GM13976 (cell line): ENCODE measurements at places on chromosomes 12 and 14.

DNA sequence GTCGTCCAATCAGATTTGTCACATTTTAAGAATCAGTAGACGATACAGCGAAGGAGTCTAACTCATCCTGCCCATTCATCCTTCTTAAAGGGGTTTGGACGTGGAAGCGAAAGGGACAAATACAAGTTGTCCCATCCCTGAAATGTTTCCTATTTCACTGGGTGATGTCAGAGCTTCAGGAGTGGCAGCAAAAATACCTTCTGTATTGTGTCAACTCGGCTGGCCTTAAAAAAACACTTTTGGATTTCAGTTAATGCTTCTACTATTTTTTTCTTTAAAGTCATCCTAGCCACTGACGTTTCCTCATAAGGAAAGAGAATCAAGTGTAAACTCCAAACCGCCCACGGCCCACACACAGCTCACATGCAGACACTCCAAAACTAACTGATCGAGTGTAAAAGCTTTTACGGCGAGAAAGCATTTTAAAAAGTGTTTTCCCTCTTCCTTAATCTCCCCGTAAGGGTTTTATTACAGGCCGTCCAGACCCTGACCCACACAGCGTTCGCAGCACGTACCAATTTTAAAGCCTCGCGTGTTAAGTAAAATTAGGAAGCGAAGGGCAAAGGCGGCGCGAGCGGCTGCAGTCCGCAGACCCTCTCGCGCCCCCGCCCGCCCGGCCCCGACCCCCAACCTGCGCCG is 593 bp downstream of the CFL2 start:
- DNase-seq, result peak; percentile 39

- no peak for DNase-seq
Measured at GRCh38 chr12:75909714-75910656, 121.6 kb downstream of the PHLDA1 start.

GRCh38 chr12:44379831-44380230 is 496.3 kb downstream of the NELL2 start:
- DNase-seq, result no peak

DNA sequence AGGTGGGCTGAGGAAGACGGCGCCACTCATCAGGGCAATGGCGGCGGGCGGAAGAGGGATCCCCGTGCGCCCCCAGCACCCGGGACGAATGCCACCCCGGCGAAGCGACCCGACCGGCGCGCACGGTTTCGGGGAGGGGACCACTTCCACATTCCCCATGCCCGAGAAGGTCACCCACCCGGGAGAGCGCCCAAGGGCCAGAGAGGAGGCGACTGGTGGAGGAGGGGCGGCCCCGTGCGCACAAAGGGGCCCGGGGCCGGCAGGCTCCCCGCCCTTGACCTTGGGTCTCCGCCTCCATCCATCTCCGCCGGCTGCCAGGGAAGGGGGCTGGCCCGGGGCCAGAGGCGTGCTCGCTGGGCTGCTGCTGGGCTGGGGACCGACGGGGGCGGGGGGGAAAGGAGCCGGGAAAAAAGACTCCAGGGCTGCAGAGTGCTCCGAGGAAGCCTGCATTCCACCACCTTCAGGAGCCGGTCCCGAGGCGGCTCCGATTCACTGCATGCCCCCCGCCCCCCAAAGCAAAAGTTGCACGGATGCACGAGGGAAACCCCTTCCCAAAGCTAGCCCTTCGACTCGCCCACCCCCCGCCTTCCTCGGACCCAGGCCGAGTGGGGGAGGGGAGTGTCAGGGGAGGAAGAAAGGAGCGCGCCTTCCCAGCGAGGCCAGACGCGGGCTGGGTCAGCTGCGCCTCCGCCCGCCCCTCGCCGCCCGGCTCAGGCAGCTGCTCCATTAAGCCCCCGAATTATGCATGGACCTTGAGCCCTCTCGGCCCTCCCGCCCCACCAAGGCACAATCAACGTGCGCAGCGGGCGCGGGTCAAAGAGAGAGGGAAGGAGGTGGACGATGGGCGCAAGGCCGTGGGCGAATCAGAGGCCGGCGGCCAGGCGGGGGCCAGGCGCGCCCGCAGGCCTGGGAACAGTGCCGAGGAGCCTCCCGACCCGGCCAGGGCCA is 26.2 kb downstream of the BCL11B start:
- DNase-seq, result no peak

DNA sequence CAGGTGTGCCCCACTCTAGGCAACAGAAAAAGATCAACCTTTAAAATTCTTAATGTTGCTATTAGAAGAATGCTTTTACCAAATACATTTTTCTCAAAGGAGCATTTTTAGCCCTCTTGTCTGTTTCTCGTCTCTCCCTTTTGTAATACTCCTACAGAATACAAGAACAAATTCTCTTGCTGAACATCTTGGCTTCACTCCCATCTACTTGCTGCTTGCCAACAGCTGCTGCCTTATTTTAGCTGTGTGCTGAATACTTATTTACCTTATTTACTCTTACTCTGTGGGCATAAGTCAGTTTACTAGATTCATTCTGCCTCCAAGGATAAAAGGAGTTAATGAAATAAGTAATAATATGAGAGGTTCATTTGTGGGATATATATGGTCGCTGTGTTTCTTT is 70.8 kb downstream of the POLR3B start:
- no peak for DNase-seq

GRCh38 chr12:47409310-47409987 is 296.4 kb downstream of the RPAP3 start:
- no peak for DNase-seq

GRCh38 chr12:104536841-104537240 is 80.1 kb downstream of the CHST11 start:
- no peak for DNase-seq

DNA sequence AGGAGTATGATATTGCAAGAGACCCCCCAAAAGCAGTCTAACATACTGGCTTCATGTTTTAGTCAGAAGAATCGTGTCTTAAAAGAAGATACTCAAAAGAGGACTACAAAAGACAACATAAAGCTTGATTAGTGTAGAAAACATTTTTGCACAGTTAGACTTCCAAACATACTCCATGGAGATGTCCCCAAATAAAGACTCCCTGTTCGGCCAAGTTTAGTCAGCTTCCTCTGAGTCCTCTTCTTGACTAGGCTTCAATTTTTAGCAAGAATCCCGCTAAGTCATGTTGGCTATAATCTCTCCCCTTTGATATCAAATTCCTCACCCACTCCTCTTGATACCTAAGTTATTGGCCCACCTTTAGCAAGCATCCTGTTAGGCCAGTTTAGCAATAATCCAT is 298.0 kb downstream of the RMST start:
- DNase-seq, result no peak

DNA sequence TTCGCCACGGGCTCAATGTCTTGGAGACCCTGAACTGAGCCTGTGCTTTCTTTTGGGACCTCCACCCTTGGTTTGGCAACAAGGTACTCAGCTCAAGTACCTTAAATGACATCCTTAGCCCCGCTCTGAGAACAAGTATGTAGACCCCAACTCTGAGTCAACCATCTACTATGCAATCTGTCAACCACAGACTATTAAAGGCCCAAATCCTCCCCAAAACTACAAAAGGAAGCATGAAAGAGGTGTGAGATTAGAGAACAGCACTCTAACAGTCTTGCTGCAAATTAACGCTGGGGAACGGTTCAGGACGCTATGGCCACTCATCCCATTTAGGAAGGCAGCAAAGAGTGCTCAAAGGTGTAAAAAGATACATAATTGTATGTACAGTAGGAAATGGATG is 52.1 kb downstream of the CCDC88C start:
- DNase-seq, result no peak

DNA sequence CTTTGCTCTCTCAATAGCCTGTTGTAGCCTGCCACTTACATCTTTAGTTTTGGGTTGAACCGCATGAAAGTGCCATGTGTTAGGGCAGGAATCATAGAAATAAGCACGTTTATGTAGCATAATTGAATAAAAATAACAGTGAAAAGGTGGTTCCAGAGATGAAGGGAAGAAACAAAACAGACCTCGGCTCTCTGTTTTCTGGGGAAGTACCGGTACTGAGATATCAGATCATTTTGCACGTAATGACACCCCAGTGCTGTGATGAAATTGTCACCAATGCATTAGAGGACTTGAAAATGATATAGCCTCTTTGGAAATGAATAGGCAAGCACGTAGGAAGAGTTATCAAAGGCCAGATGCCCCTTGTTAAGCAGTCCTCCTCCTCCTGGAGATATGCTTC is 42.5 kb upstream of the DLK1 start:
- DNase-seq, result no peak

- DNase-seq, result no peak
Measured at GRCh38 chr12:92226071-92226661, 80.5 kb upstream of the BTG1 start.

GRCh38 chr12:25906651-25907340 is 51.7 kb upstream of the RASSF8 start:
- DNase-seq, result no peak

- peak; percentile 46 for DNase-seq
Measured at GRCh38 chr12:65728848-65729793, 95.2 kb upstream of the HMGA2 start.

- DNase-seq, result no peak
Measured at GRCh38 chr12:106249411-106250135, 1.8 kb upstream of the CKAP4 start.

GRCh38 chr12:93518725-93519124 is 51.4 kb downstream of the MRPL42 start:
- DNase-seq, result no peak

DNA sequence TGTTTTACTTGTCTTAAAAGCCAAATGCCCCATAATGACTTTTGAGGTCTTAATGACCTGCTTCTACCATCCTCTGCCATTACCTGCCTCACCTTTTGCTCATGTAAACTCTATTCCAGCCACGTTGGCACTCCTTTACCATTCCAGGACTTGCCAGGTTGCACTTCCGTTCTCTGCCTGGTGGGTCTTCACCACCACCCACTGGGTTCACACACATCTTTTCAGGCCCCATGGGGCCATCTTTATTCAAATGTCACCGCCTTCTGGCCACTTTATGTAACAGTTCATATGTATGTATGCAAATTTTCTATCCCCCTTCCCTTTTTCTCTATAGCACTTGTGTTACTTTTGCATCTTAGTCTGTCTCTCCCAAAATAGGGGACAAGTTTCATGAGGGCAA is 57.7 kb downstream of the ATP2A2 start:
- no peak for DNase-seq

GRCh38 chr12:49288412-49288853 is 6.5 kb upstream of the PRPH start:
- peak; percentile 83 for DNase-seq

DNA sequence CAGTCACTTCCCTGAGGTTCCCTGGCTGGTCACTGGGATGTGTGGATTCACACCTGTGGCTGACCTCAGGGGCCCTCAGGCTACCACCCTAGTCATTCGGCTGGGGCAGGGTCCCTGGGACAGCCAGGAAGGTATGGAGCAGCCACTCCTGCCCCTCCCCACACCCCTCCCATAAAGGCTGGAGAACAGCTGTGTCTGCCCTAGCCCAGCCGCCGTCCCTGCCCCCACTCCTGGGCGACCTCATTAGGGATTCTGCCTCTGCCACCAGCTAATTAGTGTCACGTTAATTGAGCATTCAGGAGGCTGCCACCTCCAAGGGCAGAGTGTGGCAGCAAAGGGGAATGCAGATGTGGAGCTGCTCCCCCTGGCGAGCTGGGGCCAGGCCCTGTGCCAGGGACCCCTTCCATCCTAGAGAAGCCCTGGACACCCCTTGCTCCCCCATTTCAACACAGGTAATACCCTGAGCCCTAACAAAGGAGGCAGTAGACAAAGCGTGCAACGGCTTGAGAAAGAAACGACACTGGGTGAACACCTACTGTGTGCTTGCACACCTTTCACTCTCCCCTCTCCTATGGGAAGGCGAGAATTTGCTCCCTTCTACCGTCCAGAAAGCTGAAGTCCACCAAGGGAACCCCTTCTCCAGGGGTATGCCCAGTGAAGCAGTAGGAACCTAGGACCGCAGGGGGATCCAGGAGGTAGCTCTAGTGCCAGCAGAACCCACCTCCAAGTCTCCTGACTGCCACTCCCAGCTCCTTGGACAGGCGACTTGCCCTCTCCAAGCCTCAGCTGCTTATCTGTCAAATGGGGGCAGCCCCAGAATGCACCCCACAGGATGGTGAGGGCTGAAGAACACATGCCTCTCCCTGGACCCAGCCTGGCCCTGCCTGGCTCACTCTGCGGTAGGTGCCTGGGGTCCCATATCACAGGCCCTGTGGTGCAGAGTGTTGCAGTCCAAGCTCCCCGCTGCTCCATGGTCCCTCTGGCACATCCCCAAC is 45.1 kb downstream of the FAM222A start:
- DNase-seq, result no peak

DNA sequence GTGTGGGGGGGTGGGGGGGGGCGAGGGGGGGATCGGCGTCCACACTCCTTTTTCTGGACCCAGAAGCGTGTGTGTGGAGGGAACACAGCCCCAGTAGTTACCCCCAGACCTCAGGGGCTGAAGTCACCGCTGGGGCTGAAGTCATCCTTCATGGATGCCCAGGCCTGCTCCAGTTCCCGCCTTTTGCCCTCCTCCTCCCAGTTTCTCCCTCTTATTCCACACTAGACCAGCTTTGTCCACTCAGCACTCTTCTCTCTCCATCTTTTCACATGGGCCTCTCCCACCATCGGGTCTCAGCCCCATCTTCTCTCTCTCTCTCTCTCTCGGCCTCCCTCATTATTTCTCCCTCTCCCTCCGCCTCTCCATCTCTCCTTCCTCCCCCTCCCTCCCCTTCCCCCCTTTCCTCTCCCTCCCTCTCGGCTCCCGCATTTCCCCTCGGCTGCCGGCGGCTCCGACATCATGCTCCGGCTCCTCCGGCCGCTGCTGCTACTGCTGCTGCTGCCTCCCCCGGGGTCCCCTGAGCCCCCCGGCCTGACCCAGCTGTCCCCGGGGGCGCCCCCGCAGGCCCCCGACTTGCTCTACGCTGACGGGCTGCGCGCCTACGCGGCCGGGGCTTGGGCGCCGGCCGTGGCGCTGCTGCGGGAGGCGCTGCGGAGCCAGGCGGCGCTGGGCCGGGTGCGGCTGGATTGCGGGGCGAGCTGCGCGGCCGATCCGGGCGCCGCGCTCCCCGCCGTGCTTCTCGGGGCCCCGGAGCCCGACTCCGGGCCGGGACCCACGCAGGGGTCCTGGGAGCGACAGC is at the start of gene P3H3:
Gene P3H3, plus strand, starts transcription at position 426 of the 799 bp plus-strand sequence. Its CDS starts 34 bp downstream, at position 460.
- no peak for DNase-seq

- DNase-seq, result no peak
Measured at GRCh38 chr14:30657606-30658163, 35.6 kb downstream of the SCFD1 start.

GRCh38 chr12:67082221-67082620 is 186.9 kb upstream of the CAND1 start:
- DNase-seq, result no peak

- DNase-seq, result no peak
Measured at GRCh38 chr14:74019408-74020137, 424 bp downstream of the BBOF1 start.

GRCh38 chr14:104975481-104976197 is 2.5 kb downstream of the AHNAK2 start:
- DNase-seq, result peak; percentile 68
